ENCODE measurements at places on chromosomes 12 and 14.

DNA sequence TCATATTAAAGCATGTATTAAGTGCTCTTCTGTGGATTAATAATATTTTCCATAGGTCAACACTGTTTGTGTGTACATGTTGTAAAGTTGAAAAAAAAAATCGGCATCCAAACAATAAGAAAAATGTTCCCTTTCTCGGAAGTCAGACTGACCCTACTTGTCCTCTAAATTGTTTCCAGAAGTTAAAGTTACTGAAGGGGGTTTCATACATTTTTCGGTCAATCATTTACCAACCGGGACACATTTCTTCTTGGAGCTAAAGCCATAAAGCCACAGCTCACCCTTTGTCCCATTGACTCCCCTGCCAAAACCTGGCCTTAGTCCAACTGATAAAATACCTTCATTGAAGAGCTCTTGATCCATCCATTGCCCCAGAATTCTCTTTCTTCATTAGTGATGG, 230.0 kb downstream of the ANO2 start:
- no peak for DNase-seq

- DNase-seq, result no peak
Measured at GRCh38 chr12:62146318-62146717, 113.9 kb upstream of the USP15 start.

- no peak for DNase-seq
Measured at GRCh38 chr12:96236221-96236822, 42.1 kb downstream of the ELK3 start.

- no peak for DNase-seq
Measured at GRCh38 chr12:65331456-65331855, 53.0 kb downstream of the MSRB3 start.

GRCh38 chr14:21796916-21797315, 123.3 kb upstream of the OR4E1 start:
- DNase-seq, result no peak

DNA sequence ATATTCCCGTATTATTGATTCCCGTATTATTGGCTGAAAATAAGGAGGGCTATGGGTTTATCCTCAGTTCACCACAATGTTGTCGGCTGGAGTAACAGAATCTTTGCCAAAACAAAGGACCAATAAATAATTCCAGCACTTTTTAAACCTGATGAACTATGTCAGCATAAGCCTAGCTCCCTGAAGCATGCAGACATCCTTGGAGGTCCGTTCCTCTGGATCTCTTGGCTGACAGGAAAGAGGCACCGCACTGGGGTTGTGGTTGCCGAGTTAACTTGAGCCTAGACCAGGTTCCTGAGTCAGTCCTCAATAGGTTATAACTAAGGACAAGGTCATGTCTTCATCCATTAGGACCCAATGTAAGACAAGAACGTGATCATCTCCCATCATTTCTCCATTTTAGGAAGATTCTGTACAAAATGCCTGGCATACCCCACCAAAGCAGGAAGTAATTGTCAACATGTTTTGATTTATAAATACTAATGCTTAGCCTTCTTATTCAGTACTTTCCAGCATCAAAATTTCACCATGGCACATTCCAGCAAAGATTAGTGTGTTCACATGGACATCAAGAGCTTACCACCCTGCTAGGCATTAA, 36.6 kb downstream of the NID2 start:
- DNase-seq, result no peak

GRCh38 chr12:26156201-26156871, 31.5 kb upstream of the BHLHE41 start:
- no peak for DNase-seq

GRCh38 chr14:32426586-32427388, 97.7 kb downstream of the AKAP6 start:
- no peak for DNase-seq

GRCh38 chr12:127169321-127170181, 1097.4 kb upstream of the TMEM132C start:
- no peak for DNase-seq

DNA sequence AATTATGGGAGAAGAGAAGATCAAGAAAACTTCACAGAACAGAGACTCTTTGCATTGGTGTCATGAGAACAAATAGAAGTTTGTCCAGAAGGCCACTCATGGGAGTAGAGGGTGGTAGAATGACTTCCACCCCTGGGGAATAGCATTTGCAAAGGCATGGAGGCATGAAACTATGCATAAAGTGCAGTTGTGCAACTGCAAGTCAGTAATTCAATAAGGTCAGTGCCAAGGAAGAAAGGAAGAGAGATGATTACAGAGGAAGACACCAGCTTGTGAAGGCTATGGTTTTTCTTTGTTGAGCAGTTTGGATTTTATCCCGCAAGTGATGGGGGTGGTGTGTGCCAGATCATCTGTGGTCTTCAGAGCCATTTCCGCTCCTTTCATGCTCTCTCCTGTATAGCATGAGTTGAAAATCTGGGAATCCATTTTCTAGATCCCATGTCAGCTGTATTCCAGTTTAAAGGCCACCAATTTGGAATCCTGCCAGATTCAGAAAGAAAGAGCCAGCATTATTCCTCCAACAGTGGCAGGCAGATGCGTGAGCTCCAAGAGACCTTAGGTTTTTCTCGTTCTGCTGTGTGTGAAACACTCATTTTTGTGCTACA, 67.6 kb upstream of the GRIN2B start:
- no peak for DNase-seq

- DNase-seq, result no peak
Measured at GRCh38 chr12:92237762-92238523, 92.3 kb upstream of the BTG1 start.

DNA sequence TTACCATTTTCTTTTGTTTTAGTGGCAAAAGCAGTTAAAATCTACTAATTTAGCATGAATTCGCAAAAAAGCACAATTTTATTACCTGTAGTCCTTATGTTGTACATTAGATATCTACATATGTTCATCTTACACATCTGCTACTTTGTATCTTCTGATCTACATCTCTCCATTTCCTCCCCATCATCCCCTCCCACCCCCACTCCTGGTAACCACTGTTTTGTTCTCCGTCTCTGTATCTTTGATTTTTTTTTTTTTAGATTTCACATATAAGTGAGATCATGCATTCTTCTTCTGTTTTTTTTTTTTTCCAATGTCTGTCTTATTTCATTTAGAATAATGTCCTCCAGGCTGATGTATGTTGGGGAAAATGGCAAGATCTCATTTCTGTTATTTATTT, 922.7 kb downstream of the VRK1 start:
- DNase-seq, result no peak

DNA sequence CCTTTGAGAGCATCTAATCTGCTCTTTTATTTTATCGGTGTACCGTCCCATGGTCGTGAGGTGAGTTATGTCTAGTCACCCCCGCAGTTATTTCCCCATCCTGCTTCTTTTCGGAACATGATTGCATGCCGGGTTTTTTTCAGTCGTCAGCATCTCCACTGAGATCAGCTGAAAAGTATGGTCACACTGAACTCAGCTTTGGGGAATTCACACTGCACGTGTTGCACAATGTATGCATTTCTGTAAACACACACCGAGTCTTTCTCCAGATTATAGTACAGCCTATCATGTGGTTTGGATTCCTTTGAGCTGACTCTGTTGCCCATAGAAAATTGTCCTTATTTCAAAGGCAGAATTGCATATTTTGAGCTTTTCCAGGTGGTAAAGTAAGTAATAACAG, 24.6 kb downstream of the PLXNC1 start:
- no peak for DNase-seq

- no peak for DNase-seq
Measured at GRCh38 chr12:120352117-120352516, 16.8 kb downstream of the MSI1 start.

- no peak for DNase-seq
Measured at GRCh38 chr14:61296719-61297502, 15.8 kb upstream of the TMEM30B start.

- no peak for DNase-seq
Measured at GRCh38 chr12:5348491-5348890, 83.4 kb upstream of the NTF3 start.

GRCh38 chr14:51657762-51658161, 6.1 kb downstream of the FRMD6 start:
- DNase-seq, result no peak

GRCh38 chr12:56908136-56908535, 26.1 kb downstream of the SDR9C7 start:
- DNase-seq, result no peak

DNA sequence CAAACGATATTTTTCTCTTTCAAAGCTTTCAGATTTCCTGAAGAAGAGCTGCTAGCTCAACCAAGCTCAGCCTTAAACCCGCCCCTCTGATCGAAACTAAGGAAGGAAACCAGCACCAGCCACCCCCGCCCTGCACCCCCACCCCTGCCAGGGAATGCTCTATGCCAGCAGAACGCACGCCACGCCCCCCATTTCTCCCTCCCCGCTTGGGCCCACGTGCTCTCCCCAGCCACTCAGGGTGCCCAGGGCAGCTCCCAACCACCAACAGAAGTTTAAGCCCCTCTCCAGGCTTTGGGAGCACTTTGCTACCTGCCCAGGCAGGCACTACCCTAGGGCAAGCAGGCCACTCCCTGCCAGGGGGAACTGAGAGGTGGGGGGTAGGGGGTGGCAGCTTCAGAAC, 18.8 kb upstream of the KRT78 start:
- no peak for DNase-seq

DNA sequence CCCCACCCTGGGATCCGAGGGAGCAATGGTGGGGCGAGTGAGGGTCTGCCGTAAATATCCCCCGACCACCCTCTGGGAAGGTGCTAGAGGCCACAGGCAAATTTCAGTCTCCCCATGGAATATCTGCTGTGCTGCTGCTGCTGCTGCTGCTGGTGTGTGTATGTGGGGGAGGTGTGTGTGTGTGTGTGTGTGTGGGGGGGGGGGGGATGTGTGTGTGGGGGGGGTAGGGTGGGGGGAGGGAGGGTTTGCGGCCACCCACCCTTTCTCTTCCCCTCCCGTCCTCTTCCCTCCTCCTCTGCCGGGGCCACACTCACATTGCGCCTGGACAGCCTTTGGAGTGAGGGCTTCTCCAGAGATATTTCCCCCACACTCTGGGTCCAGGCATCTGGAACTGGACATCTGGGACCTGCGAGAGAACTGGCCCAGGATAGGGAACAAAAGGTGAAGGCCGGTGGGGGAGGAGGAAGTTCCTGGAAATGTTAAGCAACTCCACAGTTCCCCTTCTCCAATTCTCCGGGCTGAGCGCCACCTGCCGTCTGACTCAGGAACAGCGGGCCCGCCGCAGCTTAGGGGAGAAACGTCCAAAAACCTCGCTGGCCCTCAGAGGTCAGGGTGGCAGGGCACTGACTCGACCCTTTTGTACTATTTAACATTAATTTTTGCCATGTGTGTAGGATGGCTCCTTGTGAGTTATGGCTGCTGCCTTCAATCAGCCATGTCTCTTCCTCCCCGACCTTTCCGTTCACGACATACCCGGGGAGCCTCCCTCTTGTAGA, at the start of gene C1RL:
Gene C1RL (minus strand): TSS at position 419 of the 776 bp plus-strand sequence. CDS start 34 bp downstream, at position 385.
- DNase-seq, result peak; percentile 57

DNA sequence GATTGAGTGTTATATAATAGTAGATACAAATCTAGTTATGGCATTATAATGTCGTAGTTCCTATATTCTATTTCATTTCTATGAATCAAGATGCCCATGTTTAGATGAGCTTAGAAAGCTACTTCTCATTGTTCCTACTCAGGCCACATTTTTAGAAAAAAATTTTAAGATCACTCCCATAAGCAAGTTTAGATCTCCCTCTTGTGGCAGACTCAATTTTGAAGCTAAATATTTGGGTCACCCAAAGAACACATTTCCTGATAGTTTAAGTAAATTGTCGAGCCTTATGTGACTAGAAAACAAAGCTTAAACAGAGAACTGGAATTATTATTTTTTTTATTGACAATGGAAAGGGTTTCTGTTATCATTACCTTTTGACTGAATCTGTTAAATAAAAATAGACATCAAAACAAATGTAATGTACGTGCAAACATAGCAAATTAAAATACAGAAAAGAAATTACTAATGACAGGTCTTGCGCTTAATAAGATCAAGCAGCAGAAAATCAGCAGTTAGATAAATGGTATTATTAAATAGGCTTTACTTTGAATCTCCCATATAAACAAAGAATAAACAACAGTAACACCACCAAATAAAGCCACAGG, 180.2 kb downstream of the ACSS3 start:
- no peak for DNase-seq

- no peak for DNase-seq
Measured at GRCh38 chr12:52486166-52487105, 6.6 kb downstream of the KRT6A start.

DNA sequence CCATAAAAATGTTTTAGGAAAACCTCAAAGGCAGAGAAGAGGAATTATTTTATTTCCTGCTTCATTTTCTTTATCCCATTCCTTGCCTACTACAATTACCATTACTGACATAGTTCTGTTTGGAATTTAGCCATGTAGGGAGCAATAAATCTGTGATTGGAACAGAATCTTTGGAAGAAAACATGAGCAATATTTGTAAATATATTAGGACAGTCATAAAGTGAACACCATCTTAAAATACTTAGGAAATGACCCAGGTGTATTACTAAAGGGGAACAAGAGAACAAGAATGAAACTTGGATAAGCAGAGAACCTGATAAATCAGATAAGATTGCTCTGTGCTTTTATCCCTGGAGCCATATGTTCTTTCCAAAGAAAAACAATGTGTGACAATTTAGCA, 1326.0 kb upstream of the FLRT2 start:
- no peak for DNase-seq

GRCh38 chr12:49888461-49889151, 15.1 kb downstream of the FAIM2 start:
- DNase-seq, result no peak

DNA sequence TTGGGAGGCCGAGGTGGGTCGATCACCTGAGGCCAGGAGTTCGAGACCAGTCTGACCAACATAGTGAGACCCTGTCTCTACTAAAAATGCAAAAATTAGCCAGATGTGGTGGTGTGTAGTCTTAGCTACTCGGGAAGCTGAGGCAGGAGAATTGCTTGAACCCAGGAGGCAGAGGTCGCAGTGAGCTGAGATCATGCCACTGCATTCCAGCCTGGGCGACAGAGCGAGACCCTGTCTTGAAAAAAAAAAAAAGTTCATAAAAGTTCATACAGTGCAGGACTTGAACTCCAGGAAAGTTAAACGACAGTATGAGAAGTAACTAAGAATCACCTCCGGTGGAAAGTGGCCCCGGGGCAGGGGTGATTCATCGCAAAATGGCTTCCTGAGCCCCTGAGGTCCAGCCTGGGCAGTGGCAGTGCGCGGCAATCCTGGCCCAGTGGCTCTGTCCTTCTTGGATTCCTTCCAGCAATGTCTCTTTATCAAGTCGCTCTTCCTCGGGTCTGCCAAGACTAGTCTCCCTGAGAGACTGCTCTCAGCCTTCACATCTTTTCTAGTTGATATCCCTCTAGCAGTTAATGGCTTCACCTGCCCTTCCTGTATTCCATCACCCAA, 16.7 kb upstream of the MAP1LC3B2 start:
- DNase-seq, result no peak

DNA sequence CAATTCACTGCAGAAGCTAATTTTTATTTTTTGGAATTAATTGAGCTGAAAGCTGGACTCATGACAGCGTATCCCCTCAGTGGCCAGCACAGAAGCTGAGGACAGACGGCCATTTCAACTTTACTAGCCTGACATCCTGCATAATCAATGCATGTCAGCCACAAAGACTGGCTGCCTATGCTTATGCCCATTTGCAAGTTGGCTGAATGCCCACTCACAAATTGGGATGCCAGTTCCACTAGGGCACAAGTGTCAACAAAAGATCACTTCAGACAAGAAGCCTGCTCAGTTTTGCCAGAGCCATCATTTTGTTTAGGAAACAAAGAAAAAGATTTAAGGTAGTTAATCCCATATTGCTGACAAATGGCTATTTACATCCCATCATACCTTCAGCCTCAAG, 417.6 kb downstream of the NOVA1 start:
- no peak for DNase-seq

All from stimulated activated CD8-positive, alpha-beta memory T cell treated with anti-CD3 and anti-CD28 coated beads, Interleukin-2, amount 100 ng/mL, for 1 hour (primary cell).